Esophagus squamous epithelium (tissue), 5 donors: ENCODE measurements at places on chromosomes 7 and 10.

DNA sequence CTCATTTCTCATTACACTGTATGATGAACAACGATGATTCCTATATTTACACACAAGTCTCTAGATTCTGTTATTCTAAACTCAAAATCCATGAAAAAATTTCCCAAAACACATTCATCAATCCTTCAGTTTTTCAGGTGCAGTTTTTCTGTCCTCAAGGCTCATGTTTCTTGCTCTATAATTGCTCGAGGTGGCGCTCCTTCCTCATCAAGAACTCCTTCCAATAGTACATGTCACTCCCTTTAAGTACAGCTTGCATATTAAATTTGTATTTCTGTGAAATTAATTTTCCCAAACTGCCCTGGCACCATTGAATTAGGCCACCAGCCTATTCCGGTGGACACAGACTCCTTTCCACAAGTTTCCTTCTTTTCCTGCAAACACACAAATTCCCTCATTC, 188.7 kb upstream of the MINDY3 start:
- no peaks in the 10 kb centered on the region for H3K4me1 ChIP-seq
- no peaks in the 10 kb centered on the region for H3K36me3 ChIP-seq
- no peak overlapping the region for H3K4me3 ChIP-seq
- H3K27me3 ChIP-seq: no peaks in the 10 kb centered on the region
- DNase-seq: no peak

GRCh38 chr7:120583899-120584586, 273.9 kb downstream of the TSPAN12 start:
- no peak for DNase-seq
- H3K4me1 ChIP-seq: no peaks in the 10 kb centered on the region
- H3K27ac ChIP-seq: no peak overlapping the region
- no peaks in the 10 kb centered on the region for H3K36me3 ChIP-seq
- H3K4me3 ChIP-seq: no peak overlapping the region
- H3K27me3 ChIP-seq: no peaks in the 10 kb centered on the region

DNA sequence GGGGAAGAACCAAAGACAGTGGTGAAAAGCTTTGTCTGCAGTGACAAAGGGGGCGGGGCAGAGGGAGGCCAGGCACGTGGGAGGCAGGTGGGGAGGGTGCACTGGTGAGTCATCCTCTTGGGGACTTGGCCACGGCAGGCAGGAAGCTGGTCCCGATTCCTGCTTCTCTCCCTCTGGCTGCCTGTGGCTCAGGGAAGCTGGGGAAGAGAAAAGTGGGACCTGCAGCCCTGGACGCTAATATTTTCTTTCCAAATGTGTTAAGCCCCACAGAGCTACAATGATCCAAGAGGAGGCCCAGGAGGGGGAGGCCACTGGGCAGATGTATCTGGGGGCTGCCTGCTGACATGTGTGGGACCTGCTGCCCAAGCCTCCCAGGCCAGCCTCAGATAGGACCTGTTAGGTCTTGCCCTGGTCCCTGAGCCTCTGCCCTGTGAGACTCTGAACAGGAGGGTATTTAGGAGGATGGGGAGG, 231.8 kb downstream of the KCNMA1 start:
- no peaks in the 10 kb centered on the region for H3K27me3 ChIP-seq
- H3K36me3 ChIP-seq: no peaks in the 10 kb centered on the region
- H3K4me3 ChIP-seq: no peak overlapping the region
- peak overlapping the region; percentile 47 for H3K27ac ChIP-seq

- no peak overlapping the region for H3K27ac ChIP-seq
- no peaks in the 10 kb centered on the region for H3K4me1 ChIP-seq
- no peak overlapping the region for H3K4me3 ChIP-seq
- no peaks in the 10 kb centered on the region for H3K27me3 ChIP-seq
- H3K36me3 ChIP-seq: no peaks in the 10 kb centered on the region
These were observed 58.2 kb upstream of the BET1 start for GRCh38 chr7:94062372-94062771.

DNA sequence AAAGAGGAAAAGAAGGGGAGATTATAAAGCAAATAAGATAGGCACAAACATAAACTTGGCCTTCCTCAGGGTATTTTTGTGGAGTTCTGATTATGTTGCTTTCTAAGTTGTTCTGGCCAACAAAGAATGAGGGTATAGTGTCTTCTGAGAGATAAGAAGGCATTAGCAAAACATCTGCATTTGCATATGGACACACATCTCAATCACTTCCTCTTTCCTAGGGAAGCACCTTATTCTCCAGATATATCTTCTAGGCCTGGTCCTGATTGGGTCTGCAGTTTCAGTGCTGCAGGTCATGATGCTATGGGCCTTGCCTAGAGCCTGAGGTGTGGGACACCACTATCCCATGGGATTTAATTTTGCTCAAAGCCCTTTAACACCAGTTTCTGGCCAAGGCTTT, 308.8 kb upstream of the PHYHIPL start:
- no peak for DNase-seq
- no peaks in the 10 kb centered on the region for H3K36me3 ChIP-seq
- no peaks in the 10 kb centered on the region for H3K27me3 ChIP-seq
- no peak overlapping the region for H3K4me3 ChIP-seq
- H3K4me1 ChIP-seq: no peaks in the 10 kb centered on the region

DNA sequence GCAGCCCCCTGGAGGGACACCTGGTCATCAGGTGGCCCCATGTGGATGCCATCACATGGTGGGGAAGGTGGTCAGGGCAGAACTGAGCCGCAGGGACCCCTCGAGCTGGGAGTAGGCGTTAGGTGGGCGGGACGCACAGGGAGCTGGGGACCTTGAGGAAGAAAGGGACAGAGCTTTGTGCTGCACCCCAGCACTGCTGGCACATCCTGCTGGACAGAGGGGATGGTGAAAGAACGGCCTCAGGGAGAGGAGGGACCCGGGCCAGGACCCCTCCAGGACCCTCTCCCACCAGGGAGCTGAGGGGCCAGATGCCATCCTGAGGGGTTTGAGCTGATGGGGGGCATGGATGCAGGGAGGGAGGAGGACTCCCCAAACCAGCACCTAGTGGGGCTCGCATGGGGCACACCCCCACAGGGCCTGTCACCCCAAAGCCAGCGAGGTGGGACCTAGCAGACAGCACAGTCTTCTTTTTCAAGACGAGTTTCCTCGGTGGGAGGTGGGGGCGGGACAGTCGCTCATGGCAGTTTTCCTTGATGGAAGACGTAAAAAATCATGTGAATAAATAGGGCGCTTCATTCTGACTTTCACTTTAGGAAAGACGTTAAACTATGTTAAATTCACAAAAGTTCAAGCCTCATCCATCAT, 43.3 kb downstream of the STK32C start:
- no peak overlapping the region for H3K4me3 ChIP-seq
- no peaks in the 10 kb centered on the region for H3K27me3 ChIP-seq
- H3K27ac ChIP-seq: no peak overlapping the region
- DNase-seq: no peak
- H3K4me1 ChIP-seq: peaks cover 5% of the 10 kb centered on the region

DNA sequence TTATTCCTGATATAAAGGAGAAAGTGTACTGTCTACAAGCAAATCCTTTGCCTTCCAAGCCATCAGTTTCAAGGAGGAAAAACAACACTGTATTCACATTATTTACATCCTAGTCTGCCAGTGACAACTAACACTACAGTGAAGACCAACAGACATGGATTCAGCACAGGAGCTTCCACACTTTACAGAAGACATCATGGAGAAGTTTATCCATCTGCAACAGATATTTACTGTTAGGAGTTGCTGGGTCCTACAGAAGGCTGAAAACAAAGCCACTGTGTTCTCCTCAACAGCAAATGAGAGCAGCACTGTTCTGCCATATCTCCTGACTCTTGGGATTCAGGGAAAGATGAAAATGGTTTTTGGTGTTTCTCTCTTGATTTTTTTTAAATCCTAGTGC, 31.9 kb downstream of the NAPEPLD start:
- H3K4me1 ChIP-seq: no peaks in the 10 kb centered on the region
- DNase-seq: no peak
- no peaks in the 10 kb centered on the region for H3K27me3 ChIP-seq
- no peaks in the 10 kb centered on the region for H3K36me3 ChIP-seq
- no peak overlapping the region for H3K4me3 ChIP-seq

- peak overlapping the region; percentile 86 for H3K4me3 ChIP-seq
- peak overlapping the region; percentile 86 for H3K27ac ChIP-seq
- peaks cover 11% of the 10 kb centered on the region for H3K4me1 ChIP-seq
- H3K27me3 ChIP-seq: no peaks in the 10 kb centered on the region
- no peaks in the 10 kb centered on the region for H3K36me3 ChIP-seq
These were observed 899 bp downstream of the PUS7 start for GRCh38 chr7:105521027-105521716.

DNA sequence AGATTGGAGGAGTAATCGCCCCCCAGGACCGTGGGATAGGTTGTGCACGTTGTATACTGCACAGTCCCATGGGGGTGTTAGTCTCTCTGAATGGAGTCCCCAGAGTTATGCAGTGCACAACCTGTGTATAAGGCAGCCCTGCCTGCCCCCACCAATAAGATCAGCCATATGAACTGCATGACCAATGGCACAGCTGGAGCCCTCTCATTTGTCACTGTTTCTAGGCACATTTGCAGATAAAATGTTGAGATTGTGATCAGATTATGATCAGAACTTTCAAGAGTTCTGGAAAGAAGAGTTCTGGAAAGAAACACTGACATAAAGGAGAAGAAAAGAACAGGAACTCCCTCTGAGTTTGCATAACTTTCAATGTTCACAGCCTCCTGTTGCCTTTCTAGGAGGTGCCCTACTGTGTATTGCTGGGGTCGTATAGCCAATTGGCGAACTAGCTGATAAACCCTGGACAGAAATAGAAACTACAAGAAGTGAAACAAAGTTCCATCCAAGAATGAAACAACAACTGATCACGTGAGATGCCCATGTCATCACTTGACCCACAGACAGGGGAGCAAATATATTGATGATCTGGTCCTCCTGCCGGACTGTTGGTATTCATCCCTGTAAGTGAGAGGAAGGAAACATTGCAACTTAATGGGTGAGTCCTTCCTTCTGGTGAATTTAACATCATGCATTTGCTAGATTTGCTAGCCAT, 49.6 kb upstream of the TOMM7 start:
- H3K4me1 ChIP-seq: no peaks in the 10 kb centered on the region
- DNase-seq: no peak
- H3K36me3 ChIP-seq: no peaks in the 10 kb centered on the region
- H3K27me3 ChIP-seq: no peaks in the 10 kb centered on the region
- H3K27ac ChIP-seq: no peak overlapping the region

DNA sequence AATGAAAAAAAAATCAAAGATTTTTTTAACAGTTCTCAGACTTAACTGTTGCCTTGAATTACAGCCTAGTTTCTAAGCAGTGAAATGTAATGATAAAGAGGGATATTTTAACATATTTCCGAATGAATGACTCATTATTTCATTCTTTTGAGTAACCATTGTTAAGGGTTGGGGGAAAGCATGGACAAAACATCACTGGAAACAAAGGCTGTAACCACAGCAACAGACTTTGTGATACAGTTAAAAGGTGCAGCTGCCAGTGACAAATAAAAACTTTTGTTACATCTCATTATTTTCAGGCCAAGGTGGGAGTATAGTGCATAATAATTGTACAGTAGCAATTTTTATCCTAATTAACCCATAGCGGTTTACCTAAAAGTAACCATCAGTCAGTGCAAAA, 172.6 kb downstream of the LRRTM3 start:
- no peak for DNase-seq
- H3K4me1 ChIP-seq: no peaks in the 10 kb centered on the region
- H3K27me3 ChIP-seq: no peaks in the 10 kb centered on the region
- H3K27ac ChIP-seq: no peak overlapping the region
- no peak overlapping the region for H3K4me3 ChIP-seq
- no peaks in the 10 kb centered on the region for H3K36me3 ChIP-seq

DNA sequence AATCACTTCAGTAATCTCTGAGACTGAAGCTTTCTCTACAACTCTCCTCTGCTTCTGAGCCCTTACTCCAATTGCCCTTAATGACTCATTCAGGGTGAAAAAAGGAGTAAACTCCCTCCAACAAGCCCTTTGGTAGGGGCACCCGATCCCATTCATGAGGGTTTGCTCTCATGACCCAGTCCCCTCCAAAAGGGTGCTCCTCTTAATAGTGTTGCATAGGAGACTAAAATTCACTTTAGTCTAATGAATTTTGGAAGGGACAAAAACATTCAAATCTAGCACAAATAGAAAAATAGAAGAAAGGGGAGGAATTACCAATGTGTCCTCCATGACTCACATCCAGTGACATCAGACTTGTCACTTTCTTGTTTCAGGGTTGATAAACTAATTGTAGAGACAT, 66.2 kb upstream of the CCNY start:
- no peaks in the 10 kb centered on the region for H3K4me1 ChIP-seq
- no peak for DNase-seq
- H3K4me3 ChIP-seq: no peak overlapping the region
- no peak overlapping the region for H3K27ac ChIP-seq
- no peaks in the 10 kb centered on the region for H3K27me3 ChIP-seq

DNA sequence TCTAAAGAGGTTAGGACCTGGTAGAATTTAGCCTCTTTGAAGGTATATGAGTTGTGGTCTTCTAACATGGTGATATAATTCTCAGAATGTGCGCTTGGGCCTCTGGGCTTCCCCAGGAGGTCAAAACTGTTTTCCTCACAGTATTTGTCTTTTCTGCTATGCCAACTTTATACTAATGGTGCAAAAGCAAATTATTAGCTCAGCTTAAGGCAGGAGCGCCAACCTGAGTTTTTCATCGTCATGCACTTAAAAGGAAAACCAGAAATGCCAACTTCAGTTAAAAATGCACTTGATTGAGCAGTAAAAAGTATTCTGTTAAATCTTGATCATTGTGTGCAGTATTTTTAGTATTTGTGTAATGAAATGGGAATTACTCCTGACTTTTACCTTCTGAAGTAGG, 9.7 kb downstream of the TDRD1 start:
- H3K27me3 ChIP-seq: no peaks in the 10 kb centered on the region
- no peak overlapping the region for H3K27ac ChIP-seq
- DNase-seq: no peak
- no peaks in the 10 kb centered on the region for H3K36me3 ChIP-seq
- no peaks in the 10 kb centered on the region for H3K4me1 ChIP-seq

- H3K4me1 ChIP-seq: peaks cover 13% of the 10 kb centered on the region
- no peak overlapping the region for H3K4me3 ChIP-seq
- no peaks in the 10 kb centered on the region for H3K27me3 ChIP-seq
- DNase-seq: no peak
- H3K27ac ChIP-seq: no peak overlapping the region
These were observed 26.0 kb upstream of the BTBD16 start for GRCh38 chr10:122245136-122245535.

- H3K4me3 ChIP-seq: no peak overlapping the region
- H3K27ac ChIP-seq: no peak overlapping the region
These were observed 32.8 kb downstream of the GSAP start for GRCh38 chr7:77383333-77383740.

DNA sequence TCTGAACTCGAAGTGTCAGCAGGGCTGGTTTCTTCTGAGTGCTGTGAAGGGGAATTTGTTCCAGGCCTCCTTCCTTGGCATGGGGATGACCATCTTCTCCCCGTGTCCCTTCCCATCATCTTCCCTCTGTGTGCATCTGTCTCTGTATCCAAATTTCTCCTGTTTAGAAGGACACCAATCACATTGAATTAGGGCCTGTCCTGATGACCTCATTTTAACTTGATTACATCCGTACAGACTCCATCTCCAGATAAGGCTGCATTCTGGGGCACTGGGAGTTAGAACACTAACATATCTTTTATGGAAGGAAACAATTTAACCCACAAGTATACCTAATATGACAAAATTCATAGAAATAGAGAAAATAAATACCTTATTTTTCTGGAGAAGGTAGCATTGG, 76.8 kb upstream of the ANKRD1 start:
- no peaks in the 10 kb centered on the region for H3K27me3 ChIP-seq
- no peaks in the 10 kb centered on the region for H3K4me1 ChIP-seq
- no peak overlapping the region for H3K4me3 ChIP-seq
- DNase-seq: no peak
- no peaks in the 10 kb centered on the region for H3K36me3 ChIP-seq
